ENCODE measurements at places on chromosomes 5 and 9.

GRCh38 chr9:134056483-134057306 lies 11.1 kb downstream of the BRD3 start:
- no peak for DNase-seq

GRCh38 chr5:117094114-117094815 lies 519.6 kb upstream of the SEMA6A start:
- no peak for DNase-seq

GRCh38 chr5:316210-317085 lies 5.1 kb upstream of the AHRR start:
- no peak for DNase-seq

- DNase-seq = no peak
Observed at GRCh38 chr5:5584751-5585150, 162.3 kb downstream of the ICE1 start.

GRCh38 chr9:18350995-18351595 lies 122.9 kb upstream of the ADAMTSL1 start:
- no peak for DNase-seq

GRCh38 chr9:117465706-117466105 lies 50.8 kb upstream of the ASTN2 start:
- no peak for DNase-seq

DNA sequence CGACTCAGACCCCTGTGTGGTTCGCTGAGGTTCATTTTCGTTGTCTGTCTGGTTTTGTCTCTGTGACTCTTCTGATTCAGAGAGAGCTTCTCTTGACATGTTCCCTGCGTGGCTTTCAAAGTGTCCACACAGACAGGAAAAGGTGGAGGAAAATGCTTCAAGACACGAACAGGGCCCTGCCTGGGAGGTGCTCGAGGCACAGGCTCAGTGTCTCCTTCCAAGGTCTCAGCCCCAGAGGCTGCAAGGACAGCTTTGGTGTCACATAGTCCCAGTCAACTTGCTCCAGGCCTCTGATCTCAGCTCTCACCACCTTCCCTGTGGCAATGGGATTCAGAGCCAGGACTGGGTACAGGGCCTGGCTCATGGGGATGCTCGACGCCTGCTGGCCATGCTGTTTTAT lies 51.6 kb upstream of the SARDH start:
- no peak for DNase-seq

- no peak for DNase-seq
Observed at GRCh38 chr5:107532169-107532878, 138.4 kb downstream of the EFNA5 start.

DNA sequence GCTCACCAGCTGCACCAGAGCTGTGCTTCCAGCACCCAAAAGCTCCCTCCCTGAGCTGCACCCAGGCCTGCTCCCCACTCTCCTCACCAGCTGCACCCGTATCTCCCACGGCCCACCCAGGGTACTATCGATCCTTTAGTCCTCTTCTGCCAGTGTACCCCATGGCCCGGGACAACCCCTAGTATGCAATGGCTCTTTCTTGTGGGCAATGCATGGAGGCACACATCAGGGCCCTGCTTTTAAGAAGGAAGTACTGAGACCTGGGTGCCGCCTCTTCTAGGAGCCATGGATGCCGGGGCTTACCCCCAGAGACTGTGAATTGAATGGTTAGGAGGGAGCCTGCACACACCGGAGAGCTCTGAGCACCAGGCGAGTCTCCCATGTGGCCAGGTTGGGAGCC lies 49.5 kb downstream of the TENT4A start:
- no peak for DNase-seq

DNA sequence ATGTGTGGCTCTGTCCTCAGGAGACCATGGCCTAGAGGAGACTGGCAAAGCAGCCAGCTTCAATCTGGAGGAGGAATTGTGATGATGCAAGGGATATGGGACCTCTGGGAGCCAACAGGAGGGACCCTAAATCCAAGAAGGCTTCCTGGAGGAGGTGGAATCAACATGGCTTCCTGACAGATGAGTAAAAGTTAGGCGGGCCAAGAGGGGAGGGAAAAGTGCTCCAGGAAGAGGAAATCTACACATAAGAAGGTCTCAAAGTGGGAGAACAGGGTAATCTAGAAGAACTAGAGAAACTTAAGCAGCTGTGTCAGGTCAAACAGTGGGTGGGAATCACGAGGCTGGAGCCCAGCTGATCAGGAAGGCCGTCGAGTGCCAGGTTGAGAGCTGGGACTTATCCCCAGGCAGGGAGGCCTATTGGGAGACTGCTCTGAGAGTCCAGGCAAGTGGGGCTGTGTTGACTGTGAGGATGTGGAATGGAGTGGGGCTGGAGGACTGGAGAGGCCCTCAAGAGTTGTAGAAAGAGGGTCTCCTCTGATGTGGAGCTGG lies 119.1 kb downstream of the C9orf50 start:
- no peak for DNase-seq

DNA sequence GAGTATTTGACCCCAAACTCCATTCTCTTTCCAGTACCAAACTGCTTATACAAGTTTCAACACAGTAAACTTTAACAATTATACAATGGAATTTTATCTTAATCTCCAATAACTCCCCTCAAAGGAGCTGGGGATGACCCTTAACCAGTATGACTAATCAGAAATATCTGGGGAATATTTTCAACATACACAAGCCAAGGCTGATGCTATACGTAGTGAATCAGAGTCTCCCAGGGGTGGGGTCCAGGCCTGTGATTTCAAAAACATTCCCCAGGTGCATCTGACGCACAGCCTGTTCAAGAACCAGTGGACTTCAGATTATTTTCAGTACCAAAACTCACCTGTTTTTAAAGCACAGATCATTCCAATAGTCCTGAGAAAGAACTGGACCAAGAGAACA lies 11.8 kb upstream of the SEMA5A start:
- DNase-seq = no peak

GRCh38 chr5:80704221-80704620 lies 49.4 kb upstream of the DHFR start:
- DNase-seq = peak; percentile 54

GRCh38 chr5:138903130-138903775 lies 28.1 kb upstream of the LRRTM2 start:
- no peak for DNase-seq

DNA sequence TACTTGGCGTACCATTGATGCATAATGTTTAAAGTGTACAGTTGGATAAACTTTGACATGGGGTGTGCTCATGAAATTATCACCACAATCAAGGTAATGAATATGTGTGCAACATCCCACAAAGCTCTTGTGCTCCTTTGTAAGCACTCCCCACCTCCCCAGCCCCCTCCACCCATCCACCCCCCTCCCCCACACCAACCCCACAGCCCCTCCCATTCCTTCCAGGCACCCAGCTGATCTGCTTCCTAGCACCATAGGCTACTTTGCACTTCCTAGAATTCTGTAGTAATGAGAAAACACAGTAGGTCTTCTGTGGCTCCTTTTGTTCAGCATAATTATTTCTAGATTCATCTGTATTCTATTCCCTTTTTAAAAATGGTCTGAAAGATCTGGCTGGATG lies 24.5 kb downstream of the FGD3 start:
- DNase-seq = no peak

DNA sequence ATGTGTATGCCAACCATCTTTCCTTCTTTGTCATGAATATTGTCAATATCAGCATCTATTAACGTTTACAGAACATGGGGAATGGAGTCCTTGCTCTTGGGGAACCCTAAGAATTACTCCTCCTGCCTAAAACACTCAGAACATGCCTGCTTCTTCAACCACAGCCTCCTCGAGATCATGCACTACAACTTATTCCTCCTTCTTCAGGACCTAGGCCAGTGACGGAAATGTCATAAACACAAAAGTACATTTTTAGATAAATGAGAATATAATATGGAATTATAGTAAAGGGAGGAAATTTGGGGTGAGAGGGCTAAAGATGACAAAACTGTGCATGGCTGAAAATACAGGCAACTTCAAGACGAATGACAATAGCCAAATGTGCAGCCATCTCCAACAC lies 3.1 kb upstream of the IFNK start:
- no peak for DNase-seq

GRCh38 chr5:116037236-116037822 lies 5.1 kb downstream of the ARL14EPL start:
- DNase-seq = no peak

GRCh38 chr5:114695292-114695904 lies 333.5 kb downstream of the KCNN2 start:
- no peak for DNase-seq
